ENCODE measurements at places on chromosomes 3 and 15.

DNA sequence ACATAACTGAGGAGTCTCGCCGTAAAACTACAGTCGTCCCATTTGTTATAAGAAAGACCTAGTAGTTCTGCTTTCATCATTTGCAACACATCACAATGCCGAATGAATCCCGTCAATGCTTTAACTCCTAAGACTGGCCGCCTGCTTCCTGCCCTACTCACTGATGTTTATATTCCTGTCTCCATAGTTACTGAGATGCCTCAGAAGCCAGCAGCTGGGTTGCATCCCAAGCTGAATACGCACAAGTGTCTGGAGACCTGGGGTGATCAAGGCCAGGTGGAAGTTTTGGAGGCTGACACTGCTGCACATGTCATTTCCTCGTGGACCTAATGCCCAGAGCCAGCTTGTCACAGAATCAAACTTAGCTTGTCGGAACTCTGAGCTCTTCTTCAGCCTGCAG, 95.2 kb upstream of the UBE2E1 start:
- DNase-seq = no peak

- DNase-seq = no peak
Measured at GRCh38 chr3:116240261-116240660, 205.0 kb downstream of the LSAMP start.

DNA sequence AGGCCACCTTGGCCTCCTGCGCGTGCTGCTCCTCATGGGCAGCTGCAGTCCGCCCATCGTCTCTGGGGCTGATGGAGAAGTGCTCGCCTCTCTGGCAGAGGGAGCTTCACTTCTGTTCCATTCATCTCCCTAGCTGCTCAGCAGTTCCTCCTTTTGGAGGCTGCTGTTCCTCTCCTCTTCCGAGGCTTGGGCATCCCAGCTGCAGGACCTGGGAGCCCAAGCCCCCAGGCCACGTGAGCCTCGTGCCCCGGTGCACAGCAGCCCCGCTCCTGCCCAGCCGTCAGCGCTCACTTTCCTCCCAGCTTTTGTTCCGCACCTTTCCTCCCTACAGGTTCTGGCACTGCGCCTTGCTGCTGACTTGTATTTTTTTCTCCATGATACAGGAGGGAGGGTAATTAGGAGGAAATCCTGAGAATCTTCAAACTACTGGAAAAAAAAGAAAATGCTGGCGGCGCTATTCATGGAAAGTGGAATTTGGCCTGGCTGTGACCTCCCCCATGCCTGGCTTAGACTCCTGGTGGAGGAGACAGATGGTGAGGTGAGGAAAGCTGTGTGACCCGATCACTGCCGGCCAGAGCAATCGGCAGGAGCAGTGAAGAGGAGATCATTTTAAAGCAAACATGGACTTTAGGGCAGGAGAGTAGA, 210.1 kb downstream of the CHST2 start:
- DNase-seq = no peak

DNA sequence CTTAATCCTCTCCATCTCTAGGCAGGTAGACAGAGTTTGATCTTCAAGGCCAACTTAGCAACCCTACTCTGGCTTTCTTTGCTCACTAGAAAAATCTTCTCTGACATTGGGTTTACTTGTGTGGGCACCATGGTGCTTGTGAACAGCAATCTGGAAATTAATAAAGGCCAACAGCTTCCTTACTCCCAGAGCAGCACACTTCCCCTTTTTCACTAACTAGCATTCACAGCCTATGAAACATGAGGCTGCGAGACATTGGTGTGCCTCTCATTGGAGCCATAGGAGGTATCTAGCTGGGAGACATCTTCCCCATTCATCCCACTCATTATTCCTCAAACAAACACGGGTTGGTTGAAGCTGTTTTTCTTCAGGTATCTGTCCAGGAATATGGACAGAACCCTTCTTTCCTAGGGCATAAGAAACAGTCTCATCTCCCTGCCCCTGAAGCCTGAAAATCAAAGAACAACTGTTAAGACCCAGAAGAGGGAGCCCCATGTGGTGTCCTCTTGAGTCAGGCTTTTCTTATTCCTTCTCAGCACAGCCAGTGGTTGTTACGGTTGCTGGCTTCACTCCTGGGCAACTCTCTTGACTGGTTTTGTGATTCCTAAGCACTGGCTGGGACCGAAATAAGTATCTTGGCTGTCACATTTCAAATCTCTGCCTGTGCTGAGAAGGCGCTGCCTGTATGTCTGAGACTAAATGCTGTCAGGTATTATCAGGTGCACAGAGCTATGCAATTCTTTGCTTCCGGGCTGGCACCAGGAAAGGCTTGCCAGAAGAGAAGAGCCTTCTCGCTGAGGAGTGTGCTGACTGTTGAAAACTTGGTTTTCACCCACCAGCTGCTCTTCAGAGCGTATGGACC, 194.4 kb downstream of the FEZF2 start:
- DNase-seq = no peak

All from activated CD4-positive, alpha-beta T cell treated with anti-CD3 and anti-CD28 coated beads, Interleukin-2, amount 50 U/mL, for 24 hours (primary cell).